ENCODE measurements at places on chromosomes 13 and 19. TPM values are rescaled to one million over a fixed set of nuclear protein-coding genes. Genes with fewer than 3 reads are reported as not detected.

DNA sequence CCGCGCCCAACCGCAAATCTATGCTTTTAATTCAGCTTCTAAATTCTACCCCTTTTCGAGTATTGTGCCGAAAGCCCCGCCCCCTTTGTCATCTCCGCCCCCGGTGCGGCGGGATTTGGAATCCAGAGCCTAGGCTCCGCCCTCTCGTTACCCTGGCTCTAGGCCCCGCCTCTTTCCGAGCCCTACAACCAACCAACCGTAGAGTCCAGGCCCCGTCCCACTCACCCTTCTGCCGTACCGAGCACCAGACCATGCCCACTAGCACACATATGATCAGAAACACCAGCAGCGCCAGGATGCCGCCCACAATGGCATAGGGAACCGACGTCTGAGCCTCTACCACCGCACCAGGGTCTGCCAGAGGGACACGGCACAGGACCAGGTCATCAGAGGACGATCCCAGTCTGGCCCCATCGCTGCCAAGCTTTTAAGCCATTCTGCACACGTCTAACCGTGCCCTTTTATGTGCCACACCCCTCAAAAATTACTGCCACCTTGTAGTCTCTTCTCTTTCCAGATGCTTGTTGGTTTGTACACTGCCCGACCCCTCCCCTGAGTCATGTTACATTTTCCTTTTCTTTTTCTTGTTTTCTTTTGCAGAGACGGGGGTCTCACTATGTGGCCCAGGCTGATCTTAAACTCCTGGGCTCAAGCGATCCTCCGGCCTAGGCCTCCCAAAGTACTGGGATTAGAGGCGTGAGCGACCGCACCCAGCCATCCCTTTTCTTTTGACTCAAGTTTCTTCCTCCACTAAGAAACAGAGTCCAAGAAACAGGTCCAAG is 4.7 kb upstream of the ZNF428 start:
- no peak for DNase-seq

- no peak for DNase-seq
Observed at GRCh38 chr13:63086286-63086685, 1670.6 kb upstream of the PCDH20 start.

The NLRP7 gene
- 0.09 TPM for total RNA-seq

The ZNF773 gene
- total RNA-seq: 7.2 TPM

The CLEC17A gene
- 0.16 TPM for total RNA-seq
